Activated CD8-positive, alpha-beta T cell treated with anti-CD3 and anti-CD28 coated beads for 36 hours (primary cell): ENCODE measurements at places on chromosomes 11 and 22. TPM values are rescaled to one million over a fixed set of nuclear protein-coding genes. Genes with fewer than 3 reads are reported as not detected.
A peak's percentile ranks its signal among the peaks of the same experiment; 100 is the strongest.

DNA sequence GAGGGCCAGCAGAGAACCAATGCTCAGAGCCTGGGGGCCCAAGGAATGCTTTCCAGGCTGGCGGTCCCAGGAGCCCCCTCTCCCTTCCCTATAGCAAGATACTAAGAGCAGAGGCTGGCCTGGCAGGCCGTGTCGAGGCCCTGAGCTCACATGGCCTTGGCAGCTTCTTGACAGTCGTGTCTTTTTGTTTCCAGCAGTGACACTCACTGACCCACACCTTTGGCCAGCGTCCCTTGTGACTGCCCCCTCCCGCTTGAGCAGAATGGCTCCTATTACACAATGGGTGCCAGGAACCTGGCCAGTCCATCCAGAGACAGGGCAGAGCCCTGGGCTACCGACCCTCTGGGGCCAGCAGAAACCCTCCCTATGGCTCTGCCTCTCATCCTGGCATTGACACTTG lies 6.4 kb upstream of the CCND1 start:
- DNase-seq: no peak

- DNase-seq: no peak
Observed at GRCh38 chr22:50118557-50119168, 28.9 kb downstream of the MOV10L1 start.

- no peak for DNase-seq
Observed at GRCh38 chr22:43829904-43830851, 18.1 kb upstream of the EFCAB6 start.

GRCh38 chr11:92980312-92980711 lies 10.9 kb downstream of the MTNR1B start:
- DNase-seq: no peak

DNA sequence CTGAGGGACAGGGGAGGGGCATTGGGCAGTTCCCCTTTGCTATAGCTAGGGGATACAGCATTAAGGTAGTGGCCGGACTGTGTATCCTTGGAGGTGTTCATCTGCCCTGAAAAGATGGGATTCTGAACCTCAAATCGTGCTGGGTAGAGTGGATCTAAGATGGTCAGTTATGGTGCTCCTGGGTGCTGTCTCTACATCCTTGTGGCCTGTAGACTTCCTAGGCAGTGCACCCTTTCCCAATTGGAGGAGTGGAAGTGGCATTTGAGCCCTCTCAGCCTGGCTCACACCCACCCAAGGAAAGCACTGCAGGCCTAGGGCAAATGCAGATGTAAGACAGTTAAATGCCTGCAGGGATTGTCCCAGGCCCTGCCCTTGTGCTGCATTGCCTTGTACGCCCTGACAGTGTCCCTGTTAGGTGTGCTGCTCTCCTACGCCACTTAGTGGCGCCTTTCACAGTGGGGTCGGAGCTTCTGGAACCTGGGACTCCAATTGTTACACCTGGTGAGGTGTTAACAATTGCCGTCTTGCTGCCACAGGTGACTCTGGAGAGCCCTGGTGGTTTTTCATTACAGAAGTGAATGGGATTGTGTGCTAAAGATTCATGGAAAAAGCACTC lies 35.0 kb downstream of the PPFIBP2 start:
- DNase-seq: peak; percentile 54

DNA sequence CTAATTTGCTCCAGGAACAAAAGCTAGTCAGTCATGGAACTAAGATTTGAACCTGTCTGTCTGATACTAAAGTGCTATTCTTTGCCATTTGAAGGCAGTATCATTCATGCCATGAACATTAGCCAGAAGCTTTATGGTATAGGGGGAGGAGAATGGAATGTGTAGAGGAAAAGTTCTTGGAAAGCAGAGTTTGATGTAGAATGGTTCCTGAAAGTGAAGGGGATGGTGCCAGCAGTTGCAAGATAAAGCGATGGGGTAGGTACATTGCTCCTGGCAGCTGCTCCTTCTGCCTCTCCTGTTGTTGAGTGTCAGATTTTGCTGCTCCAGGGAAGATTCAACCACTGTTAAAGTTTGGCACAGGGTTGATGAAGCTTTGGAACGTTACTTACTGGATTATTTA lies 53.4 kb downstream of the ARHGAP42 start:
- no peak for DNase-seq

- DNase-seq: no peak
Observed at GRCh38 chr22:36663561-36663960, 40.0 kb downstream of the CACNG2 start.

GRCh38 chr22:37379085-37379484 lies 48.2 kb downstream of the ELFN2 start:
- DNase-seq: no peak

- no peak for DNase-seq
Observed at GRCh38 chr11:65221026-65221425, 39.3 kb downstream of the CAPN1 start.

- no peak for DNase-seq
Observed at GRCh38 chr11:4134806-4135205, 40.2 kb downstream of the RRM1 start.

GRCh38 chr11:1970956-1971355 lies 23.8 kb downstream of the MRPL23 start:
- DNase-seq: no peak

DNA sequence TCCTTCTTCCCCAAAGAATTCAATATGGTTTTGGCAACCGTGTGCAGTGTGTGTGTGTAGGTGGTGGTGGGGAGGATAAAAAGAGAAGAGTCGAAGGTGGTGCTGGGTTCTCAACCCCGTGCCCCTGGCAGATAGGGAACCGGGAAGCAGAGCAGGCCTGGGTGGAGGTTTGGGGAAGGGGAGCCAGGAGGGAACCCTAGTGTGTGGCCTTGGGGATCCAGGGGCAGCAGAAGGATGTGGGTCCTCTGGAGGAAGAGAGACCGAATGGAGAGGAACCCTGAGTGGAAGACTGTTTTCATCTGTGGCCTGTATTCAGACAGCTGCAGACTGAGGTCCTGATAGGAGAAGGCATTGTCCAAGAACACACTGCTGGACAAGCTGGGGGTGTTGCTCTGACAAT lies 73.3 kb upstream of the B3GAT1 start:
- no peak for DNase-seq

DNA sequence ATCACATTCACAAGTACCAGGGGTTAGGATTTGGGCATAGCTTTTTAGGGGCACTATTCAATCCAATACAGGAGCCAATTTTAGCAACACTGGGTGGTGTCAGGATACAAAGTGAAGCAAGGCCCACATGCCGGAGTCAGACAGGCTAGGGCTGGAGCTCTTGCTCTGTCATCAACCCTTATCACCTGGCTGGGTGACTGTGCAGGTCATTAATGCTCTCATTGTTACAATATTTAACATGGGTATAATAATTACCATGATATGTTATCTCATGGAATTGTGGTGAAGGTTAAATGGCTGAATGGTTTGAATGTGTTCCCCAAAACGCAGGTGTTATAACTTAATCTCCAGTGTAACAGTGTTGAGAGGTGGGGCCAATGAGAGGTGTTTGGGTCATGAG lies 143.3 kb upstream of the THY1 start:
- DNase-seq: no peak

DNA sequence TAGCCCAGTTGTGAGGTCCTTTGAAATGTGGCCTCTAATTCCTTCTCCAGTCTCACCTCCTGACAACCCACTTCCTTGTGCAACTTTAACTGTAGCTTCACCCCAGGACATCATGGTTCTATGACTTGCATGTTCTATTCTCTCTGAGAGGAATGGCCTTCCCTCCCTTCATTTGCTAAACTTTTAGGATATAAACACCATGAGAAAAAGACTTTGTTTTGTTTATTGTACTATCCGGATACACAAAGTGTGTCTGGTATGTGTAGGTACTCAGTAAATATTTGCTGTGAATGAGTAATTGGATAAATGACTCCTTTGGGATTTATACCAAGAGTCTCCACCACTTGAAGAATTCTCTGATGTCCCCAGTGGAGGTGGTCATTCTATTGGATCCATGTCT lies 547.6 kb downstream of the INSC start:
- no peak for DNase-seq

- no peak for DNase-seq
Observed at GRCh38 chr11:64933935-64934681, 1.6 kb downstream of the GPHA2 start.

DNA sequence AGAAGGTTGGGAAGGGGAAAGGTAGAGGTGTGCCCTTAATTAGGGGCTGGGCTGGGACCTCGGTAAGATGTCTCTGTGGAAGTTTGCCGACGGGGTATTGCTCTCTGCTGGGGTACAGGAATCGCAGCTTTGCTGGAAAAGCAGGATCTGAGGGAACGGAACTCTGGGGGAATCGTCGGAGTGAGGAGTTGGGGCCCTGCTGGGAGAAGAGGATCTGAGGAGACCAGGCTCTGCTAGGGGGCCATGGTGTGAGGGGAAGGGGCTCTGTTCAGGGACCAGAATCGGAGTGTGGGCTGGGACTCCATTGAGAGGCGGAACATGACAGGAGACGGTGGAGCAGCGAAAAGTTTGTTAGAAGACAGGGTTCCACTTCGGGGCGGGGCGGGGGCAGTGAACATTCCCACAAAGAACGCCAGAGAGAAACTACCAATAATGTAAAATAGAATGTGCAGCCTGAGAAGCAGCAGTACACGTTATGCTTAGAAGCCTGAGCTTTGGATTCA lies 456 bp downstream of the AAMDC start:
- DNase-seq: peak; percentile 25

- peak; percentile 8 for DNase-seq
Observed at GRCh38 chr11:13772223-13773046, 104.0 kb downstream of the FAR1 start.

- no peak for DNase-seq
Observed at GRCh38 chr11:101138245-101138930, 8.8 kb upstream of the PGR start.

- no peak for DNase-seq
Observed at GRCh38 chr22:20183823-20184222, 33.0 kb upstream of the CCDC188 start.

DNA sequence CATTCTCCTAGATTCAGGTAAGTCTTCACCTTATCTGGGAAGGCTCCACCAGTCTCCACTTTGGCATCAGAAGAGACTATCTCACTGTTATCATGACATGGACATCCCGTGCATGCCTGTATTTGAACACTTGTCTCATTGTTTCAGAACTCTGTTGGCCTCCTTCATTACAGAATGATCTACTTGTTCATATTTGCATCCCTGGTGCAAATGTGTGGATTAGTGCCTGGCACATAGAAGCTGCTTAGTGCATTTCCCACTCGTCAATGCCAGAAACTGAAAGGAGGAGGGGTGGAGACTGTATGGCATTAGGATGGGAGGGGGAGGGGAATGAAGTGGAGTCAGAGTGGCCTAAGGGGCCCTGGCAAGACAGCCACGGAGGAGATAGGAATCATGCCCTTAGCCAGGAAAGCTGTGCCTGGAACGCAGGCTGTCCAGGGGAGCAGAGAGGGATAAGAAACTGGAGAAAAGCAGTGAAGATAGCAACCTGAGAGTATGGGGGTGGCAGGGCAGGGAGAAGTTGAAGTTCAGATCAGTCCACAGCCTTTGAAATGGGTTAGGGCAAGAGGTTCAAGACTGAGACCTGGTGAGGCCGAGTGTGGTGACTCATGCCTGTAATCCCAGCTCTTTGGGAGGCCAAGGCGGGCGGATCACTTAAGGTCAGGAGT lies 53.8 kb upstream of the CAPRIN1 start:
- no peak for DNase-seq

DNA sequence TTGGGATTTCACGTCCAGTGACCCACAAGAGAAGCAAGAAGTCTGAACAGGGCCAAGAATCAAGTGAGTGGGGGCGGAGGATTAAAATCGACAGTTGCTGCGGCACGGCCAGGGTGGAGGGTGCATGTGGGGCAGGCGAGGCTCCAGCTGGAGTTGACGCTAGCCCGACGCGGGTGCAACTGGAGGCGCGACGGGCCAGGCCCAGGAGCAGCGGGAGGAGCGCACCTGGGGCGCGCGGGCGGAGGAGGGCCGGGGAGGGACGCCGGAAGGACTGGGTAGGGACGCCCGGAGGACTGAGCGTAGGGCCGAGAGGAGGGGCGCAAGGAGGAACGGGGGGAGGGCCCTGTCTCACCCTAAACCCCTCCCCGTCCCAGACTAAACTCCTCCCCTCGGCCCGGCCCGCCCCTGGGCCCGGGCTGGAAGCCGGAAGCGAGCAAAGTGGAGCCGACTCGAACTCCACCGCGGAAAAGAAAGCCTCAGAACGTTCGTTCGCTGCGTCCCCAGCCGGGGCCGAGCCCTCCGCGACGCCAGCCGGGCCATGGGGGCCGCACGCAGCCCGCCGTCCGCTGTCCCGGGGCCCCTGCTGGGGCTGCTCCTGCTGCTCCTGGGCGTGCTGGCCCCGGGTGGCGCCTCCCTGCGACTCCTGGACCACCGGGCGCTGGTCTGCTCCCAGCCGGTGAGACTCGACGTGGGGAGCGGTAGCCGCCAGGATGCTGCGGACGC lies at the start of gene IL17RA:
Gene IL17RA (plus strand): TSS at position 447 of the 723 bp plus-strand sequence. CDS start 92 bp downstream, at position 539.
- DNase-seq: peak; percentile 94

GRCh38 chr11:75705541-75705940 lies 12.1 kb upstream of the MOGAT2 start:
- no peak for DNase-seq

GRCh38 chr11:73164803-73165540 lies 22.9 kb upstream of the FCHSD2 start:
- DNase-seq: no peak

GRCh38 chr22:47651216-47651987 lies 889.0 kb downstream of the TBC1D22A start:
- DNase-seq: no peak

- DNase-seq: no peak
Observed at GRCh38 chr11:9462172-9462799, 1.5 kb downstream of the ZNF143 start.

- DNase-seq: no peak
Observed at GRCh38 chr22:48709976-48710375, 1117.7 kb downstream of the BRD1 start.

DNA sequence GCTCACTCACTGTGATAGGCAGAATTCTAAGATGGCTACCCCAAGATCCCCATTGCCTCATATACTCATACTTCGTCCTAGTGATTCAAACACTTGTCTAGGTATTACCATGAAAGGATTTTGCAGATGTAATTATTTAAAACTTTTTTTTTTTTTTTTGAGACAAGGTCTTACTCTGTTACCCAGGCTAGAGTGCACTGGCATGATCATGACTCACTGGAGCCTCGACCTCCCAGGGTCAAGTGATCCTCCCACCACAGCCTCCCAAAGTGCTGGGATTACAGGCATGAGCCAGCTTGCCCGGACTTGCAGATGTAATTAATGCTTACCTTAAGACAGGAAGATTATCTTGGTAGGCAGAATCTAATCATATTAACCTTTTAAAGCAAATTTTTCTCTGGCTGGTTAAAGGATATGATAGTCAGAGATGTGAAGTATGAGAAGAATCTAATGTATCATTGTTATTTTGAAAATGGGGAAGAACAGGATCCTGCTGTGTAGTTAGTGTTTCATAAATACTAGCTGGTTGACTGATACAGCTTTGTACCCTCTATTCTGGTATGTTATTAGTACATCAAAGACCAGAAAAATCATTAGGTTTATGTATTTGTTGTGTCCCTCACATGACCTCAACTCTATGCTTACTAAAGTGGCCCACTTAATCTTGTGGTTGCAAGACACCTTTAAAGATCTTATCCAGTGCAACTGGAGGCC lies 35.5 kb downstream of the C2CD3 start:
- DNase-seq: no peak

The MUC2 gene
- total RNA-seq: not detected

The CRYBA4 gene
- total RNA-seq: not detected

The SLC17A6 gene
- total RNA-seq: not detected

The SLC15A3 gene
- 3.9 TPM for total RNA-seq

The OR52I1 gene
- total RNA-seq: not detected

The FAM83F gene
- 1.5 TPM for total RNA-seq

The PRSS23 gene
- 1.4 TPM for total RNA-seq

The GCAT gene
- total RNA-seq: 19.0 TPM

The APOL3 gene
- total RNA-seq: 46.7 TPM

The ACTN3 gene
- total RNA-seq: not detected

The OR10W1 gene
- not detected for total RNA-seq

The P2RX6 gene
- 0.25 TPM for total RNA-seq

The OR56A1 gene
- total RNA-seq: not detected

The TCN1 gene
- not detected for total RNA-seq

The NUDT8 gene
- 39.5 TPM for total RNA-seq
